ENCODE measurements at places on chromosomes 7 and 10. TPM values are rescaled to one million over a fixed set of nuclear protein-coding genes. Genes with fewer than 3 reads are reported as not detected.

GRCh38 chr7:70384024-70384423, 747.9 kb upstream of the GALNT17 start:
- DNase-seq, result no peak

- DNase-seq, result no peak
Observed at GRCh38 chr10:6173203-6173602, 29.5 kb upstream of the PFKFB3 start.

CALD1 gene
- 41.8 TPM for total RNA-seq

GRCh38 chr7:112414855-112415490, 35.3 kb upstream of the IFRD1 start:
- DNase-seq, result peak; percentile 50

DNA sequence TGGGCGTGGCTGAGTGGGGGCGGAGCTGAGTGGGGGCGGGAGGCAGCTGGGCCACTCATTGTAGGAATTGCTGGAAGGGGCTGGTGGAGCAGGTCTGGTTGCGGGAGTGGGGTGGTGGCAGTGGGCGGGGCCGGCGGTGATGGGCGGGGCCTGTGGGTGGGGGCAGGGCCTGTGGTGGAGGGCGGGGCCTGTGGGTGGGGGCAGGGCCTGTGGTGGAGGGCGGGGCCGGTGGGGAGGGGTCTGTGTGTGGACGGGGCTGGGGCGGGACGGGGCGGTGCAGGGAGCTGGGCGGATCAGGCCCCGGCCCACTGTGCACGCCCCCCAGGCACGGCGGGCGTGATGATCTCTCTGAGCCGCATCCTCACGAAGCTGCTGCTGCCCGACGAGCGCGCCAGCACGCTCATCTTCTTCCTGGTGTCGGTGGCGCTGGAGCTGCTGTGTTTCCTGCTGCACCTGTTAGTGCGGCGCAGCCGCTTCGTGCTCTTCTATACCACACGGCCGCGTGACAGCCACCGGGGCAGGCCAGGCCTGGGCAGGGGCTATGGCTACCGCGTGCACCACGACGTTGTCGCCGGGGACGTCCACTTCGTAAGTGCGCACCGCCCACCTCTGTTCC, 14.0 kb downstream of the SLC29A4 start:
- no peak for DNase-seq

DNA sequence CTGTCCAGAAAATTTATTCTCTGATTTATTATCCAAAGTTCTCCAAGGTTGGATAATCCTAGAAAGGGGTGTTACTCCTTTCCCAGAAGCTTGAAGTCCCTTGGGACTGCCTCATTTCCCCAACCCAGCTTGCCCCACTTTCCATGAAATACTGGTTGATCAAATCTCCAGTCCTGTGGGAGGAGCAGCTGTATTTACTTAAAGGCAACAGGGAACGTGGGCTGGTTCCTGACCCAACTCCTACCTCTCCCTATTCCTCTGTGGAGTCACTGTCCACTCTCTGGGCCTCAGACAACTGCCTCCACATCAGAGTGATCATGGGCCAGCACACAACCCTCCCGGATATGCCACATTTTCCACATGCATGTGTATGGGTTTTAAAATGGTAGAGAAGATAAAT, 166.2 kb upstream of the PRR15 start:
- DNase-seq, result no peak

GRCh38 chr7:148437043-148437442, 153.5 kb upstream of the C7orf33 start:
- no peak for DNase-seq

DNA sequence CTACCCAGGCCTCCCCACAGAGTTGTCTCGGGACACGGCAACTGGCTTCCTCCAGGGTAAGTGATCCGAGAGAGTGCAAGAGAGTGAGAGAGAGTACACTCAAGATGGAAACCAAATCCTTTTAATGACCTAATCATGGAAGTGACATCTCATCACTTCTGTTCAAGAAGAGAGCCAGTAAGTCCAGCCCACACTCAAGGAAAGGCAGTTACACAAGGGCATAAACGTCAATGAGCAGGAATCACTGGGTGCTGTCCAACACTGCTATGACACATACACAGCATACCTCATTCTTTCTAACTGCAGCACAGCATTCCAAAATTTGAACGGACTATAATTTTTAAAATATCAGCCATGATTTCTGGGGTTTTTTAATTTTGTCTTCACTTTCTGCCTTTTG, 29.3 kb upstream of the OSBPL3 start:
- no peak for DNase-seq

DNA sequence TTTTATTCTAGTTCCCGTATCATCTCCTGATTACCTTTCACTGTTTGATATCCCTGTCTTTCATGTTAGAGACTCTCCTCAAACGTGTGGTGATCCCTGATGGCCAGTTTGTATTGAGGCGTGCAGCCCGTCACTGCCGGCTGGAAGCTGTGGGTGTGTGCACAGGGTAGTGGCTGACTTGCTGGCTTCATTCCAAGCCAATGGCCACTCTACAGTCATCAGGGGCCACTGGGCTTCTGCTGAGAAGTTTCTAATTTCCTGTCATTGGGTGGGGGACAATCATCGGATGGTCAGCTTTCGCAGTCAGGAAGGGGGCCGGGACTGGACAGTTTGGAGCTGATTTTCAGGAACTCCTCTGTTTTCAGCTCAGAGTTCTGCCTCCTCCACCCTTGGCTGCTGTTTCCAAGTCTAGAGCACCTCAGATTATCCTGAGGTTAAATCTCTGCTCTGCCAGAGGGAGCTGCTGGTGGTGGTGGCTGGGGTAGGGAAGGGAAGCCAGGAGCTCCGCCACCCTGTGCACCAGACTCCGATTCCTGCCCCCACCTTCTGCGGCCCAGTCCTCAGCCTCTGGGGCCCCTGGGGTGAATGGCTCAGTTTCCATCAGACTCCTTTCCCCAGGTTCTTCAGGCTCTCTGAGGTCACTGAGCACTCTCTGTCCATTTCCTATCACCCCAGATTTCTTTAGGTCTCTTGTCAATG, 34.9 kb downstream of the BAIAP2L1 start:
- DNase-seq, result no peak

ADCY1 gene
- total RNA-seq, result 93.5 TPM

- no peak for DNase-seq
Observed at GRCh38 chr10:86204421-86205305, 161.9 kb downstream of the GRID1 start.

- DNase-seq, result no peak
Observed at GRCh38 chr10:45421221-45422097, 47.4 kb downstream of the ALOX5 start.

- no peak for DNase-seq
Observed at GRCh38 chr10:500876-501275, 188.6 kb downstream of the DIP2C start.

ZFAND4 gene
- 28.1 TPM for total RNA-seq

DNA sequence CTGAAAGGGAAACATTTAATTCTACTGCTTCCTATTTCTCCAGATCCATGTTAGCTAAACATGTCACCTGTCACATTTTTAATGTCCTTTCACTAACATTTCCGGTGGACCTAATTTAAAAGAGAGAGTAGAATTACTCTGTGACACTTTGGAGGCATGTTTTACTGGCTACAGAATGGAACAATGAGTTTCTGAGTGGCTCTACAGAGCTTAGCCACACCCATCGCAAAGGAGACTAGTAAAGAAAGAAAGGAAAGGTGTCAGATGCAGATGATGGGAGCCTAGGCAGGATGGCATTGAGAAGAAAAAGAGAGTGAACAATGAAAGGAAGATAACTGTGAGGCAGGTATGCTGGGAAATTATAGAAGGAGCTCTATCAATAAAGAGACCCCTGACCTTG, 35.9 kb downstream of the NDUFB2 start:
- no peak for DNase-seq

CHST12 gene
- total RNA-seq, result 5.4 TPM

GRCh38 chr10:92946491-92946890, 98.2 kb downstream of the EXOC6 start:
- DNase-seq, result no peak

- DNase-seq, result no peak
Observed at GRCh38 chr7:115005953-115006352, 84.1 kb downstream of the MDFIC start.

MKI67 gene
- 13.6 TPM for total RNA-seq

DNA sequence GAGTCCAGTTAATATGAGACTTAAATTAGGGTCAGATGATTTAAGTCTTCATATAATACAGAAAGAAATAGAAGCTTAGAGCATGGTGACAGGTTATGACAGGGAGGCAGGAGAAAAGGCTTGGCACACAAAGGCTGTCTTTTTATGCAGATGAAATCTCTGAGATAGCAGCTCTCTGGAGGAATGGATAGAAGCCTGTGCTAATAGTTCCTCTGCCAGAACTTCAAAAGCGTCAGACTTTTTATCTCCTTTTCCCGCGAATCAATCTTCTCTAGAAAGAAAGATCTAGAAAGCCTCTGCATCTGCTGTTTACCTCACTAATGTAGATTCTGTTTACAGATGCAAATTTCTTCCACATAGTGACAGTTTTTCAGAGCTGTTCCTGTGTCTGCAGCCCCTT, 1106.2 kb downstream of the XPNPEP1 start:
- DNase-seq, result no peak

DNA sequence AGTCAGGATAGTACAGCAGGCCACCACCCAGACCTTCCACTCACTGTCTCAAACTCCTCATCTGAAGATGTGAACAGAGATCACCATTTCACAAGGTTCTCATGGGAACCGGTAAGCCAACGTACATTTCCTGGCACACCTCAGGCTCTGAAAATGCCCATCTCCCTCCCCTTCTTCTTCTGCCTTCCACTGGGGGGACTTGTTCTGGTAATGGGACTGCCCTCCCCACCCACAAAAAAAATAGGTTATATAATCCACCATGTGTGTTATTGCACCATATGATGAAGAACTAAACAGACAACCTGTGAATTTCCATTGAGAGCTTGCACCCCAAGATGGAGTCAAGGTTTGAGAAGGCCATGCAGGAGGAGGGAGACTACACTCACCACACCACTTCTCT, 42.1 kb upstream of the IKZF1 start:
- no peak for DNase-seq
